ENCODE measurements at places on chromosomes 7 and 10.

- no peak for DNase-seq
These were observed 53.8 kb downstream of the TFAM start for GRCh38 chr10:58438986-58439385.

- DNase-seq: peak; percentile 75
These were observed 134.4 kb upstream of the FAM3C start for GRCh38 chr7:121530227-121531174.

DNA sequence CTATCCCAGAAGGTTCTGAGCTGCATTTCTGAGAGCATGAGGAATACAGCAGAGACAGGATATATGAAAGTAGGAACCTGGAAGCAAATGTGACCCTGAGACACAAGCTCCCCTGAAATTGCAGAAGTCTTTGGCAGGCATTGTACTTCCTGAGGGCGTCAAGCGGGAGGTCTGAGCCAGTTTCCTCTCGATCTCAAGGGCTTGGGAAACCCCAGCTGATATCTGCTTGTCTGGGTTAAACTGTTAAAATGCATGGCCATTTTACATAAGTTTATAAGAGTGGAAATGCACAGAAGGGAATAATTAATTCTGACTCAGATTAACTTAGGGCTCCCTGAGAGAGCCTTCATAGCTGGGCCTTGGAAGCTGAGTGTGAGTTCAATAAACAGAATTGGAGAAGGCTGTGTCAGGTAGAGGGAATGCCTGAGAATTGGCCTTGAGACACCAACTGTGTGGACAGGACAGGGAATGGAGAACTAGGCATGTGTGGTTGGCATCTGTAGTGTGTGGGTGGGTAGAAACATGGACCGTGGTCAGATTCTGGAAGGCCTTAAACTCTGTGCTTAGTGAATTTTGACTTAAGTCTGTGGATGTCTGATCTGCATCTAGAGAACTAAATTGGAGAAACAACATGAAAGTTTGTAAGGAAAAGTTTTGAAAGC is 53.3 kb downstream of the WIPF3 start:
- DNase-seq: no peak

DNA sequence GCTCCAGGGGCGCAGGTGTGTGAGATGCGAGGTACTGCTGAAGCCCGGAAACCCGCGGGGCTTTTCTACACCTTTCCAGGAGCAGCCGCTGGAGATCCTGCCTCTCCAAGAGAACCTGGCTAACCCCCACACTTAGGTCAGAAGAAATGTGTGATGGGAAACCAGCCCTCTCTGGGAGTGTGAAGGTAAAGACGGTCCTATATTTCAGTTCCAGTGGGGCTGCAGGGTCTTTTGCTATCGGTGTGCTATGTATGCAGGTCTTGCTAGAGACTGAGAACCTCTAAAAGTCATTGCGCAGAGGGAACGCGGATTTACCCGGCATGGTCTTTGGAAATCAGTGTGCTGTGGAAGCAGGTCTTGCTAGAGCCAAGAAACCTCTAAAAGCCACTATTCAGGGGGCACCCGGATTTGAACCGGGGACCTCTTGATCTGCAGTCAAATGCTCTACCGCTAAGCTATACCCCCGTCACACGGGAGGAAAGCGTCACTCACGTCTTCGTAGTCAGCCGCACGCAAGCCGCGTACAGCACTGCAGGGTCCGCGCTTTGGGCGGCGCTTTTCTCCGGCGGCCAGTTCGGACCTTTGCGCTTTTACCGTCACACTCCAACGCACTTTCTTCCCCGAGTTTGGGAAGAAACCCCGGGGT is 46.0 kb downstream of the ZNF777 start:
- peak; percentile 22 for DNase-seq

DNA sequence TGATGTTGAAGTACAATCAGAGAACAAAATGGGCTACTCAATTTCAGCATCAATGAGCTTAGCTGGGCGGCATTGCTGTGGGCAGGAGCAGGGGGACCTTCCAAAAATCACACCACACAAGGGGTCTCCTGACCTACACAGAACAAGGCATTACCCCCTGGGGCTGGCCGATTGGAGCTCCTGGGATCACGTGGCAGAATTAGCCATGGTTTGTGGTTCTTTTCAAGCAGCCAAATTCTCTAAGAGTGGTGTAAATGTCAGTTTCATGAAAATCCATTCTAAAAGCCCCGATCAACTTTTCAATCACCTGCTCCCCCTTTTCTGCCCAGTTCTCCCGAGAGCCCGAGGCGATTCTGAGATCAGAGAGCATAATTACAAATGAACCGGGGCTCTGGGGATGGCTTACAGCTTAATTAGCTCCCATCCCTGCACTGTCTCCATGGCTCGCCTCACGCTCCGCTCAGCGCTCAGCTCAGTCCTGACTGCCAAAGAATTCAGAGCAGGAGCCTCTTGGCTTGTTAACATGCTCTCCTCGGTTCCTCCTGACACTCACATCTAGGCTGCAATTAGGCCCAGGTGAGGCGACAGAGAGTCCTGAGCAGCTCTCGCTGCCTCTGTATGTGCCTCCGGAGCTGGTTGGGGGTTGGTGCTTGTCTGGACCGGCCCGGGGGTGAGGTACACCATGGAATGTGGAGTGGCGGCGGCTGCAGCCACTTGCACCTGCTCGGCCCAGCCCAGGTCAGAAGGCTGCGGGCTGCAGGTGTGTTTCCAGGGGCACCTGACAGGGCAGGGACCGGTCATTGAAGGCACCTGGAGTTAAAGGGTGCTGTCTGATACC is 111.8 kb downstream of the WDR11 start:
- DNase-seq: no peak

- no peak for DNase-seq
These were observed 44.1 kb downstream of the ZNF33B start for GRCh38 chr10:42594246-42594650.

- DNase-seq: no peak
These were observed 99.9 kb upstream of the SKAP2 start for GRCh38 chr7:26964156-26964808.

DNA sequence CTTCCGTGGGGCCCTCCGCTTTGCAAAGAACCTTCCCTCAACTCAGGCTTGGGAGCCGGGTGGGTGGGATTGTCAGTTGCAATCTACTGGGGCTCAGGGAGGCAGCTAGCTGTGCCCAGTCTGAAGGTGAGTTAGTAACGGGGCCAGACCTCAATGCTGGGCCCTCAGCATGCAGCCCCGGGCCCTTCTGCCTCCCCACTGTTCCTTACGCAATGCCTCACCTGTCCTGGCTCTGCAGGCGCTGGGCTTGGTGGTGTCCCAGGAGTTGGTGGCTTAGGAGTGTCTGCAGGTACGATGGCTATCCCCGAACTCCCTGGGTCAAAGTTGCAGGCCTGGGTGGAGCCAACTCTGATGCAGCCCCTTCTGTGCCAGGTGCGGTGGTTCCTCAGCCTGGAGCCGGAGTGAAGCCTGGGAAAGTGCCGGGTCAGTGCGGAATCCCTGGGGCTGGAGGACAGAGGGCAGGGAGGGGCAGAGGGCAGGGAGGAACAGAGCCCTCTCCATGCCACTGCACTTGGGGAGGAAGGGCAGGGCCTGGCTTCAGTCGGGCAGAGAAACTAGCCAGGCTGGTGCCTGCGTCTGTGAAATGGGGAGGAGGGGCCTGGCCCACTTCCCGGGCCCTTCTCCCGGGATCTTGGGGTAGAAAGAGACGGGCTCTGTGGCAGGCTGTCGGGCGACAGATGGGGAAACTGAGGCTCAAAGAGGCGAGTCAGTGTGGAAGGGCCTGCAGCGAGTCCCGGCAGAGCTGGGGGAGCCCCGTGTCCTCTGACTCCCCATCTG is 15.0 kb downstream of the ELN start:
- DNase-seq: no peak

DNA sequence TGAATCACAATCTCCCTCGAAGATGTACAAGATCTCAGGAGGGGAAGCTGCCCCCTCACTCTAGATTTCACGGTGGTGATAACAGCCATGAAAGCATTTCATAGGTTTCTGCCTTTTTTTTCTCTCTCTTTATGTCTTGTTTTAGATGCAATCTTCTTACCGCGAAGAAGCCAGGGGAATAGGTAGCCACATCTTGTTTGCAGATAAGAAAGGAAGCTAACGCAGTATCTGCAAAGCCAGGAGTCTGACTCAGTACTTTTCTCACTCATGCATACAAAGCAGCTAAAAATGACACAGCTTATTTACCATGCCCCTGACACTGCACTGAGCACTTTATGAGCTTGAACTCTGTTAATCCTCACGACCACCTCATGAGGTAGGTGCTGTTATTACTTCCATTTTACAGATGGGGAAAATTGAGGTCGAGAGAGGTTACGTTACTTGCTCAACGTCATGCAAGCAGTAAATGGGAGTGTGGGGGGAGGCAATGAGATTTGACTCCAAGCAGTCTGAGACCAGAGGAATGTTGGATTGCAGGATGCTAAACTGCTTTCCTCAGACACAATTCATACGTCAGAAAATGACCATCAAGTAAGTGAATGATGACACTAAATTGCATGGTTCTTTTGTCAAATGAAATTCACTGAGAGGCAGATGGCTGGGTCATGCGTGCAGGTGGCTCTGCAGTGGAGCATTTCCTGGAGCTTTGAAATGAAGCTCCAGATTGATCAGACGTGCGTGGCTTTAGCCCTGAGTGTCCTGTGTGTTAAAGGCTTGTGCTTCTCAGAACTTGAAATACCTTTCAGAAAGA is 3.3 kb downstream of the MAP3K8 start:
- peak; percentile 66 for DNase-seq

GRCh38 chr7:36224934-36225858 is 72.1 kb downstream of the EEPD1 start:
- DNase-seq: no peak

DNA sequence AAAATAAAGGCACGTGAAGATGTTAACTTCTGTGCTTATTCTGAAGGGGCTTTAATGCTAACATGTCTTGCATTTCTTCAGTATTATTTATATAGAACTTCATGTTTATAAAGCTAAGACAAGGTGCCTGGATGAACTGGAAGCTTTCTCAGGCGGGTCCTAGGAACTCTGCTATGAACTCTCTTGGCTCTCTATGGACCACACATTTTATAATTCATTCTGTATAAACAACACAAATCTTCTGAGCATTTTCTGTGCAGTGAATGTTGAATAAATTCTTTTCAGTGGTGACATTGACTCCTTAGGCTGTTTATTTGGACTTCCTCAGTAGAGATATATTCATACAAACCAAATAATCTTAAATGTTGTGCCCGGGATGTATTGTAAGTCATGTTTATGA is 79.6 kb downstream of the TRIL start:
- DNase-seq: no peak

DNA sequence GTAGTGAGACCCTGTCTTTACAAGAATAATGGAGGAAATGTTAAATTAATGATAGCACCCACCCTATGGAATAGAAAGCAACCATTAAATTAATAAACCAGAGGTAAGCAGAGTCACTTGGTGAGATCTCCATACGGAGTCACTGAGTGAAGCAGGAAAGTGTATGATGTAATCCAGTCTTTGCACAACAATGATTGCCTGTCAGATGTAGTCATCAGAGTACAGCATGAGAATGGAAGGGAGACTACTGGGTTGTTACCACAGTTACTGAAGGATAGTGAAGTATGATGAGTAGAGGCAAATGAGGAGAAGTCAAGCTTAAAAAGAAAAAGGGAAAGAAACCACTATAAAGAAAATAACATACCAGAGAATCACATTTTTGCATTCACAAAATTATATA is 371.9 kb upstream of the SHH start:
- no peak for DNase-seq

DNA sequence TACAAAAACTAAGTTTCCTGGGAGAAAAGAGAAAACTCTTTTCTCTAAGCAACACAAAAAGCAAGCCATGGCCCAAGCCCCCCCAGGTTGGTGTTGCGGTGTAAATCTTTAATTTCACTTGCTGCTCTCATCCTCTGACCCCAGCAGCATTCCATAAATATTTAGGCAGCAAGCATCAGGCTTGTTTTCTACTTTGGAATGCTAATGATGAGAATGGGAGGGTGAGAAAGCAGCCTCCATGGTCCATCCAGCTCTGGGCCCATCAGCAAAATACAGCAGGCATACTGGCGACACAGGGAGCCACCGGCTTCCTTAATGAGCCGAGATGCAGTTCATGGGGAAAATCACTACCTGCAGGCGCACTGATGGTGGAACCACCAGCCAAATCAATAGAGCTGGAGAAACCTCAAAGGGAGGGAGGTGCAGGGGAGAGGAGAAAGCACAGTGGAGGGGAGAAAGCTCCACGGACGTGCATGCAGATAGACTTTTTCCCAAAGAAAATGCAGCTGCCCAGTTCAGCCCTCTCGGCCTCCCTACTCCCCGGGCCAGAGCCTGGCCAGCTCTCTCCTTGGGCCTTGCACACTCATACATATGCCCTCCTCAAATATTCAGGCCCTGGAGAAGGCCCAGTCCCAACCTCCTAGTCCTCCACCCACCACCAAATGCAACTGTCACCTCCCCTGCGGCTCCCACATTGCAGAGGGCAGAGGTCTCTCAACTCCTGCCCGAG is 131.9 kb downstream of the GRID1 start:
- DNase-seq: peak; percentile 32

GRCh38 chr10:126294451-126294850 is 93.8 kb downstream of the ADAM12 start:
- DNase-seq: peak; percentile 82

DNA sequence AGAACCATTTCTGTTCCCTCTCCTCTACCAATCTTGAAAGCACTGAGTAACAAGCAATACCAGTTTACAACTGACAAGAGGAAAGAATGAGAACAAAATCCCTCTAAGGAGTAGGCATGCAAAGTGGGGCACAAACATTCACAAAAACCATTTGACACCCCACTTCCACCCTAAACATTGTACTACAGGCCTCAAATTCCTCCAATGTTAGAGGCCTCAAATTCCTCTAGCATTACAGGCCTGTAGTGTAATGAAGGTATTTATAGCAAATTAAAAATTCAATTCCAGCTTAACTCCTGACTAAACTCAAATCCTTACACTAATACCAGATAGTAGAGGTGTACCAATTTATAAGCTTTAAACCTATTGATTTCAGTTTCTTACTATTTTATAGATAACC is 85.4 kb downstream of the SIRT1 start:
- no peak for DNase-seq

DNA sequence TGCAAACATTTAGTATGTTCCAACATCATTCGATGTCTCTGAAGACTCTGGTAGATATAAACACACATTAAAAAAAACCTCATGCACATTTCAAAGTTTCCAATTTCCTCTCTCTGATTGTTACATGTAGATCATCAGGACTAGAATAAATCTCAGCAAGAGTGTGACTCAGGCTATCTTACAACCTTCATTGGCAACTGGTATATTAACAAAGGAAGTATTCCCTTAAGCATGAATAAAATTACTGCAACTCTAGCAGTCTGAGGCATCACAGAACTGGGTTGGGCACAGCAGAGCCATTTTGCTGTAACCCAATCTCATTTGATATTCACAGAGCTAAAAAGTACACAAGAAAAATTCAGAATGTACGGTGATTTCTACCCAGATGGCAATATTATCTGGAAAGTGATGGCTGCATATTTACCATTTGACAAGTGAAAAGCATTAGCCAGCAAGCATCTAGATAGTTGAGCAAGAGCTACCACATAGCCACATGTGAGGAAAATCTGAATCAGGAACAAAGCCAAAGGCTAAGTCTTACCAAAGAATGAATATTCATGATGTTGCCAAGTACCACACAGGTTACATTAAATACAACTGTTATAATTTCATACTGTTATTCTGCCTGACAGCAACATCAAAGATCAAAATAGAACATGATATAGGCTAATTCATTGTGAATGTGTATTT is 232.2 kb downstream of the CRPPA start:
- no peak for DNase-seq
